ENCODE measurements at places on chromosomes 3 and 15.

DNA sequence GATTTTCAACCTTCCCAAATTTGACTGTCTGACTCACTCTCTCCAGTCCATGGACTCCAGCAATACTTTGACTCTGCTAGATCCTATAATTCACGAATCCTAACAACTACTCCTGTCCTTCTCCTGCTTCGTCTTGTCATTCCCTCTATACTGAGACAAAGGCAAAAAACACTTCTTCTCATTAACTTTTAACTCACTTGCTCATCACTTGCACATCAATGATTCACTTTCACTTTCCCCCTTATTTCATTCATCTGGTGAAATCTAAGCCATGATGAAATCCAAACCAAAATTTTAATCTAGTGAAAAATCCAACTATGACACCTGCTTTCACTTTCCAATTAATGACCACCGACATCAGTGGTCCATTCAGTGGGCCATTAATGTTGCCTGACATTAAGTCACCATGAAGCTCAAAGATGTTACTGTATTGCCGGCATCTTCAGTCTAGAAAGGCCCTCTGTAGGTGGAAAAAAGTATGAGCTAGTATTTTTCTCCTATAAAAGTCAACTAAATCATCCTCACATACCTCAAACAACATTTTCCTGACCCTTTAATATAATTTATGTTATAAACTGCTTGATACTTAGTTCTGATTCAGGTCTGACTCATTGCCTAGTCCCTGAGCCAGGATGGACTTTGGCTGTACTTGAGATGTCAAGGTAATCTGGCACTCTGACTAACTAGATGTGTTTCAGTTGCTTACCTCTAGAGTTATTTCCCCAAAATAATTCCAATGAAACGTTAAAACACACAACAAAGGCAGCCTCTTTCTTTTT, 158.6 kb downstream of the CNTN6 start:
- DNase-seq, result no peak

DNA sequence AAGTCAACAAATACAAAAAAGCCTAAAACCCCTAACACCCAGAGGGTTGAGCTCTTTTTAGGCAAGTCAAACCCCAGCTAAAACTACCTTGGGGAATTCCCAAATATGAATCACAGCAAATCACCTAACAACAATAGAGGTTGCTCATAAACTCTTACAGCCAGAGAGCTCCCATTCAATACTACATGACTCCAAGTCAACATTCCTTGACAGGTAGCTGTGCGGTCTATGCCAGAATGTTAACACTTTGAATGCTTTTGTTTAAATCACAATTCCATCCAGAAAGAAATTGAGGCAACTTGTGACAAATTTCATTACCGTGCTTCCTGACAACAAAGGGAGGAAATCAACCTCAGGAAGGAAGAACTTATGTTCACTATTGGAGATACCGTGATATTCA, 7.5 kb upstream of the UACA start:
- DNase-seq, result no peak

DNA sequence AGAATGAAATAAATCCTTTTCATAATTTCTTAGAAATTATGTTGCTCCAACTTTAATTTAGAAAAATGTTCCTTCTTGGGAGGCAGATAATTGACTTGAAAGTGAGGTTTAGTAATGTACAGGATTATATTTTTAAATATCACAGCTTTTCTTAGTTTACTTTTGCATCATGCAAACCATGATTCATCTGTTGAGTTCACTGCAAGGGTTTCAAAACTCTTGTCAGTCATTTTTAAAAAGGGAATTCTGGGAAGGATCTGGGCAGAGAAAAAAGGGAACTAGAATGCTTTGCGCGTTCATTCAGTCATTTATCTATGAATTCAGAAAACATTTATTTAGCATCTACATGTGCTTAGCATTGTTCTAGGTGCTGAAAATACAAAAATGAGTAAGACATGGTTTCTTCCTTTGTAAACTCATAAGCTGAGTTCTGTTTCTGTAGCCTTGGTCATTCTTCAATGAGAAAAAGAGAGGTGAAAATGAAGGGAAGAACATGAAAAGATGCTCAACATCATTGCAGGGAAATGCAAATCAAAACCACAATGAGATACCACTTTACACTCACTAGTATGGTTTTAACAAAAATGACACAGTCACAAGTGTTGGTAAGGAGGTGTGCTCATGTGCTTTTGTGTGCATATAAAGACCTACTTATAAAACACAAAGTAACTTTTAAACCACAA, 209.1 kb downstream of the NR1D2 start:
- no peak for DNase-seq

DNA sequence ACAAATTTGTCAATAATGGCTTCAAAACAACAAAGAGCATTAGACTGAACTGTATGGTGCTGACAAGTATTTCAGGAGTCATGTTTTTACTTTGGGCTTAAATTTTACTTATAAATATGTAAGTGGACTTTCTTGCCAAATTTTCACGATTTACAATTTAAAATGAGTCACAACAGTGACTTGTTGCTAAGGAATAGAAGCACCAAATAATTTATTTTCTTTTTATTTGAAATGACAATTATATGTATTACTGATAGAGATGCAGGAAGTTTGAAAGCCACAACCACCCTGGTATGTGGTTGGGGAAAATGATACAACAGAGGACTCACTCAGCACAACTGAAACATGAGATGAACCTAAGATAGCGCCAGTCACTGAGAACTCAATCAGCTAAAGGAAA, 90.3 kb downstream of the FMN1 start:
- no peak for DNase-seq

GRCh38 chr3:22485954-22486353, 717.2 kb upstream of the UBE2E2 start:
- no peak for DNase-seq

GRCh38 chr15:67105065-67105951, 39.9 kb downstream of the SMAD3 start:
- no peak for DNase-seq

GRCh38 chr3:148839805-148840204, 12.2 kb downstream of the CPB1 start:
- DNase-seq, result no peak

DNA sequence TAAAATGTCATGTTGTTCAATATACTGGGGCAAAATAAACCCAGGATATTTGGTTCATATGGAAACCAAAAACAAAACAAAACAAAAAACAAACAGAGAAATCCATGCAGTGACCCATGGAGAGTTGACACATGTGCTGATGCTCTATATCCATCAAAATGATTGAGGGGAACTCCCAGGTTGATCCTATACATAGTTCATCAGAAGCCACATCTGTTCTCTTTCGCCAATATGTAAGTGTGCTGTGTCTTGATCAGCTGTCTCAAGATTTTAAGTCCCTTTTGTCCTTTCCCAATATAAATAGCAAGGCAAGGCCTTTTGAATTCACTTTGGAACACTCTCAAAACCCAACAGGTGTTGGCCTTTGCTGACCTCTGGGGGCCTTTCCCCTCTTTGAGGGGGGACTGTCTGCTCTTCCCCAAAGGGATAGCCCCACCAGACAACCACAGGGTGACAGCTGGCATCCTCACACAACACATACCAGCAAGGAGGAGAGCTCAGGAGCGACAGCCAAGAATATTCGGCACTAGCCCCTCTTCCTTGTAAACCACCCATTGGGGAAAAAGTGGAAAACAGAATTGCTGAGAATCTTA, 209.4 kb upstream of the CD96 start:
- DNase-seq, result no peak

GRCh38 chr3:14256561-14257342, 78.1 kb downstream of the LSM3 start:
- DNase-seq, result peak; percentile 47

DNA sequence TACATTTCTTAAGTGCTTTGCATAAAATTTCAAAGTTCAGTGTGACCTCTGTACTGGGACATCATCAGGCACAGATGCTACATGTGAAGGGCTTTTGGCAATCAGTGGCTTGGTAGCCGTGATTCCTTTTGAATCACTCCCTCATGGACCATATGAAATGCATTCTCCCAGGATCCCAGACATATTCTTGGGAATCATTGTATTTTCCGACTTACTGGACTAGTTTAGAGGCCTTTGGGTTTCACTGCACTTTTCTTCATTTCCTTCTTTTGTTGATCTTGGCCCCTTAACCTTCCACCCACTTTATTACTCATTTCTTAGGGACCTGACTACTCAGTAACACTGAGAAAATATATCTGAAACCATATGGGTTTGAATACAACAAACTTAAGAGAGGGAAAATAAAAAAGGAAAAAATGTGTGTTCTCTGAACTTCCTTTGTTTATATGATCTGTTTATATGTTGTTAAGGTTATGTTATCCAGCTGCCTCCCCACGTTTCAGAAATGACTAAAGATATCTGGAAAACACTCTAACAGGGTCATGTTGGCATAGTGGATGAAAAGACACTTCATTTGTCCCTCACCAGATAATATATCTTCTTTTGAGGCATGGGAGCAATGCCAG, 35.1 kb downstream of the HMG20A start:
- no peak for DNase-seq

DNA sequence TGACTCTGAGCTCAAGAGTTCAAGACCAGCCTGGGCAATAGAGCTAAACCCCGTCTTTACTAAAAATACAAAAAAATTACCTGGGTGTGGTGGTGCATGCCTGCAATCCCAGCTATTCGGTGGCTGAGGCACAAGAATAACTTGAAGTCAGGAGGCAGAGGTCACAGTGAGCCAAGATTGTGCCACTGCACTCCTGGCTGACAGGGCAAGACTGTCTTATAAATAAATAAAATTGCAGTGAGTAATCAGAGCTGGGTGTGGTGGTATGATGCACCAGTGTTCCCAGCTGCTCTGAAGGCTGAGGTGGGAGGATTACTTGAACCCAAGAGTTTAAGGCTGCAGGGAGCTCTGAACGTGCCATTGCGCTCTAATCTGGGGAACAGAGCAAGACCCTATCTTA, 55.9 kb upstream of the GCNT3 start:
- no peak for DNase-seq

GRCh38 chr3:184134746-184135148, 411 bp upstream of the EIF2B5 start:
- no peak for DNase-seq

GRCh38 chr3:38575279-38575843, 74.1 kb downstream of the SCN5A start:
- DNase-seq, result no peak

DNA sequence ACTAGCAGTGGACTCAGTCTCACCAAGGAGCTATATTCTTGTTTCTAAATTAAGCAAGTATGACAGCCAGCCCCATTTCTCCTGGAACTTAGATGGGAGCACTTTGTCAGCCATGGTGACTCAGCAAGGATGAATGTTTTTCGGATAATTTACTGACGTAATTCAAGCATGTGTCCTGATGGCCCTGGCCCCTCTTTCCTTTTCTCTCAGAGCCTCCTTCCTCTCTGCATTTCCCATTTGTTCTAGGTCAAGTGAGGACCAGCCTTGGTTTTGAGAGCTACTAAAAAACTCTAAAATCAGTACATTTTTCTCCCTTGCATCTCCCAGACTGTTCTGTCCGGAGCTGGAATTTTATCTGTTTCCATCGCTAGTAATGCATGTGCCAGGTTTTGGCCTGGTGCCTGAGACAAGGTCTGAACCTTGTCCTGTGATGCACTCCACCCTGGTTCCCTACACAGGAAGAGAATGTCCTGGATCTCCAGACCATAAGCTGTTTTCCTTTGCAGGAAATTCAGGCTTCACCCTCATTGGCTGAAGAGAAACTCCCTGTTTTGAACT, 256.6 kb upstream of the ROPN1 start:
- no peak for DNase-seq

- DNase-seq, result no peak
Observed at GRCh38 chr3:58526515-58526957, 10.5 kb downstream of the ACOX2 start.

DNA sequence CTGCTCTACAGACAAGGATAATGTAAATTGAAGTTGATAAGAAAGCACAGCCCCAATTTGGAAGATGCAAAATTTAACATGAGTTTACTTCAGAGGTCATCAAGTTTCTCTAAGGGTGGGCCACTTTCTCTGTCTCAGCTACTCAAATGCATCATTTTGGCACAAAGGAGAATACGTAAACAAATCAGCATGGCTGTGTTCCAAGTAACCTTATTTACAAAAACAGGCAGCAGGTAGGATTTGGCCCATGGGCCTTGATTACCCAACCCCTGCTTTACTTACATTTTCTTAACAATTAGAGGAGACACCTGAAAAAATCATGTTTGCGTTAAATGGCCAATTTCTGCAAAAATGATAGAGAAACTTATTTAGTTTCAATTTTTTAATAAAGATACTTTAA, 181.7 kb downstream of the GBE1 start:
- no peak for DNase-seq

GRCh38 chr3:138334608-138335007, 5.0 kb upstream of the NME9 start:
- no peak for DNase-seq

GRCh38 chr3:70231266-70231701, 81.2 kb downstream of the MDFIC2 start:
- DNase-seq, result no peak

DNA sequence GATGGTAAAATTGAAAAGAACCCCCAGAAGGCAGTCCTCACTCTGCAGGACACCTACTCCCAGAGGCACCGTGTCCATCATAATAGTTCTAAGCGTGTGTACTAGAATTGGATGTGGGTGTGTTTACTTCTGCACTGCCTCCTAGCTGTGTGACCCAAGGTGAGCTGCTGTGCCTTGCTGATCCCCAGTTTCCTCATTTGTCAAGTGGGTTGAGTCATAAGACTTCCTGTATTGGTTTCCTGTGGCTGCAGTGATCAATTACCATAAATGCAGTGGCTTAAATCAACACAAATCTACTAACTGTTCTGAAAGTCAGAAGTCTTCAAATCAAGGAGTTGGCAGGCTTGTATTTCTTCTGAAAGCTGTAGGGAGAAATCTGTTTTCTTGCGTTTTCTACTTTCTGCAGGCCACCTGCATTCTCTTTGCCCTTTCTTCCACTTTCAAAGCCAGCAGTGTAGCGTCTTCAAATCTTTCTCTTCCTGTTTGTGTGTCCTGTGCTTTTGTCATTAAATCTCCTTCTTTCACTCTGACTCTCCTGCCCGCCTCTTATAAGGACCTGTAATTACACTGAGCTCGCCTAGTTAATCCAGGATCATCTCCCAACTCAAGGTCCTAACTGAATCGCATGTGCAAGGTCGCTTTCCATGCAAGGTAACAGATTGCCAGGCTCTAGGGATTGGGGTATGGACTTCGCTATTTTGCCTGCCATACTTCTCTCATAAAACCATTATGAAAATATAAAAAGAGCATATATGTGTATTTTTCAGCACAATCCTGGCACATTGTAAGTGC, 59.0 kb downstream of the RORA start:
- no peak for DNase-seq

DNA sequence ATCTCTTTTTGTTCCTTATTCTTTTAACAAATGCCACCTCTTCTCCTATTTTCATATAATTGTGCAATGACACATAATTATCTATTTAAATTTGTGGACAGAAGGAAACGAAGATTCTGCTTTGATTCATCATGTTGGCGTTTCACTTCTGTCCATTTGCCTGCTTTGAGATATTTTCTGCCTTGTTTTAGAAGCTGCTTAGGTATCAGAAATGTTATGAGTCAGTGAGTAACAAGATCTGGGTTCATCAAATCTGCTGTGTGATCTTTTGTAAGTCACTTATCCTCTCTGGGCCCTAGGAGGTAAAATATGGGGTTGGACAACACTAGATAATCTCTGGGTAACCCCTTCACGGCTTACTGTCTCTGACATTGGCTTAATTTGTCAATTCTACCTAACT, 7.3 kb upstream of the MINDY4B start:
- no peak for DNase-seq
